ENCODE measurements at places on chromosomes 2 and 18. TPM values are rescaled to one million over a fixed set of nuclear protein-coding genes. Genes with fewer than 3 reads are reported as not detected.

- no peak for DNase-seq
Measured at GRCh38 chr2:62045017-62045543, 139.6 kb downstream of the COMMD1 start.

Gene SERPINB13
- total RNA-seq = not detected

Gene LHCGR
- total RNA-seq = 0.96 TPM

- no peak for DNase-seq
Measured at GRCh38 chr2:120233292-120233691, 10.1 kb upstream of the TMEM185B start.

- DNase-seq = no peak
Measured at GRCh38 chr2:241759067-241759807, 17.4 kb upstream of the GAL3ST2 start.

Gene AMER3
- total RNA-seq = not detected

DNA sequence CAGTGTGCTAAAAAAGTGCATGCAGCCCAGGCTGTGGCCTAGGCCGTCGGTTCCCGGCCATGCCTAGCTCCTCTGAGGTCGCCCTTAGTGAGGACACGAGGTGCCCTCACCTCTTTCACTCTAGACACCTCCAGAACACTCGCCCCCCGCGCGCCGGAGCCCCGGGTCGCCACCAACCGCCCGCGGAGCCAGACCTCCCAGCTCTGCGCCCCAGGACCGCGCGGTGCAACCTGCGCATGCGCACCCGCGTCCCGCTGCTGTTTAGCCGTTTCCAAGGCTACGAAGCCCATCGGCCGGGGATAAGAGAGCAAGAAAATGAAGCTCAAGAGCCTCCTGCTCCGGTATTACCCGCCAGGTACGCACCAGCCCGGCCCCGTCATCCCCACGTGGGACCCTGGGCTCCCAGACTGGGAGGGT lies at the start of gene DAW1:
TSS of gene DAW1 (plus strand) at position 257 of the 417 bp plus-strand sequence. CDS start at position 316, 59 bp downstream.
- DNase-seq = no peak

Gene RASGRP3
- total RNA-seq = 31.4 TPM

GRCh38 chr2:169928463-169928864 lies 101.2 kb downstream of the UBR3 start:
- DNase-seq = no peak

Gene NEU2
- total RNA-seq = not detected

Gene OSBPL6
- total RNA-seq = 1.2 TPM

DNA sequence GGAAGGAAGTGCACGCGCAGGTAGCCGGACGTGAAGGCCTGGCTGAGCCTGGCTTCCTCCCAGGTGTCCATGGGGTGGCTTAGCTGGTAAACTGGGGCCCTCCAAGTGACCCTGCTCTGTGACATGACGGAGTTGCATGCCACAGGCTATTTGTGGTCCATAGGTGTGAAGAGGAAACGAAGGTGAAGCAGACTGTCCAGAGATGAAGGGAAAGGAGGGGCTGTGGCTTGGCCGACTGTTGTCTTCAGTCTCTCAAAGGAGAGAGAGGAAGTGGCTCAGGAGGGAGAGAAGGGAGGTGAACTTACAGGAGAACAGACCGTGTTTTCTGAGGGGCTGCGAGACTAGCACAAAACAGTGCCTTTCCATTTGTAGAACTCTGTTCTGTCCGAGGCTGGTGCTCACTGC lies 19.3 kb downstream of the INPP5D start:
- DNase-seq = no peak

Gene QPCT
- total RNA-seq = 1.9 TPM

DNA sequence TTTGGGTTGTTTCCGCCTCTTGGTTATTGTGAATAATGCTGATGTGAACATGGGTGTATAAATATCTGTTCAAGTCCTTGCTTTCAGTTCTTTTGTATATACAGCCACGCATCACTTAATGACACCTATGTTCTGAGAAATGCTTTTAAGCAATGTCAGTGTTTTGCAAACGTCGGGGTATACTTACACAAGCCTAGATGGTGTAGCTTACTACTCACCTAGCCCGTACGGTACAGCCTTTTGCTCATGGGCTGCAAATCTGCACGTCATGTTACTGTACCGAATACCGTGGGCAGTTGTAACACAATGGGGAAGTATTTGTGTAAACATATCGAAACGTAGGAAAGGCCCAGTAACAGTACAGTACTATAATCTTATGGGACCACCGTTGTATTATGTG lies 12.4 kb downstream of the RALB start:
- no peak for DNase-seq

GRCh38 chr2:20190170-20190569 lies 34.8 kb downstream of the SDC1 start:
- no peak for DNase-seq

Gene ALLC
- total RNA-seq = not detected

Gene NPAS2
- 6.1 TPM for total RNA-seq

DNA sequence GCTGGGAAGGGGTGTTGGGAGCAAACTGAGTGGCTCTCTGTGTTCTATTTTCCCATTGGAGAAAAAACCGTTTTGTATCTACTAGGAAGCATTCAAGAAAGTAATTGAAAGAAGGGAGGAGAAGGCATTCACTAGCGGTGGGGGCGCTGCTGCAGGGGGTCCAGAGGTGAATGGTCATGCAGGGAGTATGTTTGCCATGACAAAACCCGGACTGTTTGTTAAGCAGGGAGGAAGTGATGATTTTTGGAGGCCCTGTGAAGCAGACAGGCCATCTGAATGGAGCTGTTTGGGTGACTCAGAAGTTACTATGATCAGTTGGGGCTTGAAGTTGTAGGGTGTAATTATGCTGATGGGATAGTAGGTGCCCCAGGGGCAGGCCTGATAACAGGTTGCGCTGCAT lies 7.0 kb downstream of the TAF4B start:
- no peak for DNase-seq

- no peak for DNase-seq
Measured at GRCh38 chr2:222424729-222425671, 657 bp downstream of the SGPP2 start.

GRCh38 chr2:25711675-25712354 lies 38.4 kb upstream of the DTNB start:
- no peak for DNase-seq

DNA sequence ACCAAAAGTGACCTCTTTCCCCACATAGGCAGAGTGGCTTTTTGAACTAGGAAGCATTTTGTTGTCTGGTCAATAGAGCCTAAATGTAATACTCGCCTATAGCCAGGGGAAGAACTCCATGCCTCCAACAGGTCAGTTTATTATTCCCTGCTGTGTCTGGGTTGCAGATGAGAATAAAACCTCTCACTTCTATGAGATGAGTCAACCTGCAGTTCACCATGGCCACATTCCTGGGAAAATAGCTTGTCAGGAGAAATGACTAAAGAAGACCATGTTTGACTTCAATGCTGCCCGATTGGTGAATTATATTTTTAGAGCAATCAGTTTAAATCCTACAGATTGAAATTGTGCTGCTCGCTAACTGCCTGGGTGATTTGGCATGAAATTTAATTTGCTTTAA lies 46.7 kb upstream of the LRRTM1 start:
- DNase-seq = no peak

DNA sequence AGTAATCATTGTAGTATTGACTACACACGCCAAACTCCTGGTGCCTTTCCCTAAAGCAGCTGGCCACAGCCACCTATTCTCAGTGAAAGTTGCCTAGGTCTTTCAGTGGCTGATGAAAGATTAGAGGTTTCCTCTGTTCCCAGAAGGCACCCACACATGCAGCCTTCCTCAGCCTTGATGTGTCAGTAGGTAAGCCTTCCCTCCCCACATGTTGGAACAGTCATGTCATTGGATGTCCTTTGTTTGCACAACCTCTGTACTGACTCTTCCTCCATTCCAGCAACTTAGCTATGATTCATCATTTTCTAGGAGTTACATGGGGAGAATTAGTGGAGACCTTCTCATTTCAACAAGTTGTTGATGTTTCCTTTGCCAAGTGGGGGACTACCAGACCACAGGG lies 630.8 kb upstream of the SLC39A10 start:
- DNase-seq = no peak

Gene ASPRV1
- total RNA-seq = 5.2 TPM

DNA sequence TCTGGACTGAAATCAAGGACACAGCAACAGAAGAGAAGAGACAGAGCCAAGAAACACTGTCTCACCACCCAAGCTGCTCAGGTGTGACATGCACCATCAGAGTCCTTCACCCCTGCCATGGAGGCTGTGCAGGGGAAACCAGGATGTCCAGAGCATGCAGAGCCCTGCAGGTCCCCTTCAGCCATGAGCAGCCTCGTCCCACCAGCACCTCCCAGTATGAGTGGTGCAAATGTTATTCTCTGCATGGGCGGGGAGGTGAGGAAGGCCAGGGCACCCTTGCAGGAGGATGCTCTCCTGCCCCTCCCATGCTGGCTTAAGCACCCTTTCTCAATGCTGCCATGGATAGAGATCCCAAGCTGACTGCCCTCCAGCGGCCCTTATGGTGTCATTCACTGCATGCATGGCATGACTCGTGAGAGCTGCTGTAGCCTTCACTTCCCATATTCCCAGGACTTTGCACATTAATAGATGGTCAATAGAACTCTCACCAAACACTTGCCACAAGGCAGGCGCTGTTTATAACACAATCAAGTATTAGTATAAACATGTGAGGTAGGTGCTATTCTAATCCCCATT lies 171.0 kb downstream of the ANAPC1 start:
- no peak for DNase-seq

DNA sequence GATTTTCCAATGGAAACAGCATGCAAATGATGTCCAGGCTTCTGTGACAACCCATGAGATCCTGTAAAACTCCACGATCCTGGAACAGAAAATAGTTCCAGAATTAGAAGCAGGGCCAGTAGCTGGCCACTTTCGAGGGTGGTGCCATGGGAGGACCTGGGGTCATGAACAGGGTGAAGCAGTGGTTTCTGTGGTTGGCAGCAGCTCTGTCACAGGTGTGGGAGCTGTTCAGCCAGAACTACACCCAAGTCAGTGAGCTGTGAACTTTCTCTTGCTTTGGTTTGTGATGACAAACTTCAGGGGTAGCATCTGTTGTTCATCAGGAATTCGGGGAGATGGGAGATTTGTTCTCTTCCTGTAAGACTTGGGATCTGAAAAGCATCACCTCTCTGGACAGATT lies 314.4 kb upstream of the NT5C1B start:
- DNase-seq = no peak

GRCh38 chr18:23689031-23689615 lies at the start of gene LAMA3:
LAMA3 (plus strand) TSS chr18:23689453; CDS start chr18:23689684, 231 bp downstream.
- no peak for DNase-seq

Gene DTNA
- 49.4 TPM for total RNA-seq

Gene CD8B
- 1.8 TPM for total RNA-seq

GRCh38 chr2:99651930-99652670 lies 162.3 kb upstream of the REV1 start:
- DNase-seq = no peak

GRCh38 chr2:120613742-120614571 lies 121.7 kb upstream of the GLI2 start:
- DNase-seq = no peak

DNA sequence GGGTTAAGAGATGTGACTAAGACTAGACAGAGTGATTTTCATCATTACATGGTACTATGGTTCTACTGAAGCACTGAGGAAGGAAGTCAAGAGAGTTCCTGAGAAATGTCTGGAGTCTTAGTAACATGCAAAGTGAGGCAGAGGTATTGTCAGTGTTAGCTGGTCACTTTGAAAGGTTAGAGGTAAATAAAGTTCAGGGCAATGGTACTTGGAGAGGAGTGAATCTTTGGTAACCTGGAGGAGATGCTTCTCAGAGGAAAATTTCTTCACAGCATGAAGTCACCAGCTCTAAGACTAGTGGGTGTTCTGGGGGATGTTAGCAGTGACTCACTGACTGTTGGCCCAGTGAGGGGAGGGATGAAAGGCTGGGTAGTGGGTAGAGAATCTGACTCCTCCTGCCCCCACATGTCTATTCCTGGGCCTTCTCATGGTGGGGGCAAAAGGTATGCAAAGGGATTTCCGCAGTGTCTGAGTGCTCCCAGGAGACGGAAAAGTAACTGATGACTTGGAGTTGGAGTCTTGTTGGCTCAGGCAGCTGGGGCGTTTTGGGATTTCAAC lies 23.3 kb upstream of the IL1RN start:
- DNase-seq = no peak

Gene KCNK3
- total RNA-seq = 7.7 TPM

Gene SCG2
- total RNA-seq = 0.56 TPM

DNA sequence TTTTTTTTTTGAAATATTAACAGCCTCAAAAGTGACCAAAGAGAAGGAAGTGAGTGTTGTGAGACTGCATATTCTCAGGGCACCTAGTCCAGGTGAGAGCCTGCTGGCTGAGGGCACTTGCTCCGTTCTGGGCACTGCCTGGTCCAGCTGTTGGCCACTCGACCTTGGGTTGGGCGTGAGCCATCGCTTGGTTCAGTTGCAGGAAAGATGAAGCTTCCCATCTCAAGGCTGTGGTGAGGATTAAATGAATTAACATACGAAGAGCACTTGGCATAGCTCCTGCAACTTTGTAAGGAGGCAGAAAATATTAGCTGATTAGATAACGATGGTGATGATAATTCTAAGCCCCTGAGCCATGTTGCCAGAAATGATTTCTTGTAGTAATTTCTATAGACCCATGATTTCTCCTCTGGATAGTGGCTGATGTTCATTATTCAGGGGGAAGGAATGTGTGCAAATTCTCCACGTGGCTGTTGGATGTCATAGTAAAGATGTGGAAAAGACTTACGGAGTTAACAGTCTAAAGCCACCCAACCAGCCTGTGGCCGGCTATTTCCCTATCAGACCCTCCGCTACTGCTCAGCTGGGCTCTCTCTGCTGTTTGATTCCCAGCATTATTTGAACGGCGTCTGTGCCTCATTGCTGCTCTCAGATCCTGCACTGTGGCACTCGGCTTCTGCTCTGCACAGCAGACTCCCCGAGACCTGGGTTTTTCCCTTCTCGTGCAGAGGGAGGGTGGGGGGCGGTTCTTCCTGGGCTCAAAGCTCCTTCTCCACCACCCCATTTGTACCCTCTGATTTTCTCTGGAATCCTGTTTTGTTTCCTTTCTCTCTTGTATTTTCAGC lies 221.1 kb downstream of the GALR1 start:
- no peak for DNase-seq

DNA sequence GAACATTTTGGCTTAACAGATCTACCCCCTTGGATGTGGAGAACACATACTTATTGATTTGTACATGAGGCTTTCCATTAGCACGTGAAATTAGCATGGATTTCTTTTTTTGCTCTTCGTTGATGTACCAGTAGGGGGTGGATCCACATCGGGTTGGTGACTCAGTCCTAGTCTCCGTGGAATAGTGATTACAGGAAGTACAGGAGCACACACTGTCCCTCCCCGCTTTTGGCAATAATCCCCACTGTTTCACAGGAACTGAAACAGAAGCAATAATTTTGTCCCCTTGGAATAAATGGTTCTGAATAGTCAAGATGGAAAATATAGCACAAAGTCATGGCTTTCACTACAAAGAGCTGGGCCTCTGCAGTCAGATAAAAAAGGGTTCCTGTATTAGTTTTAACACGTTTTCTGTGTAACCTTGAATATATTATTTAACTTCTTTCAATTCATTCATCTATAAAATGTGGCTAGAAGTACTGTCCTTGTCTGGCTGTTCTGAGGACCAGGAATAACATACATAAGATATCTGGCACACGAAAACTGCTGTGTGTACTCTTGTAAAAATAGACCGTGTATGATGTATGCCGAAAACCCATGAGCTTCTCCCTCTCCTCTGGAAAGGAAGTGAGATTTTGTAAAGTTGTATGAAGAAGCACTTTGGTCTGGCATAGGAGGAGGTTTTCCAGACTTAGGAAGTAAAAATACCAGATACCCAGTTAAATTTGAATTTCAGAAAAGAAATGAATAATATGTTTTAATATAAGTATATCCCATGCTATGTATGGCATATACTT lies 229.2 kb downstream of the GALR1 start:
- DNase-seq = no peak

Measured in omental fat pad (tissue), 4 donors.